Inflammatory macrophage (primary cell): ENCODE measurements at places on chromosomes 5 and 9.

- DNase-seq: no peak
Observed at GRCh38 chr5:175250426-175250825, 193.6 kb downstream of the DRD1 start.

DNA sequence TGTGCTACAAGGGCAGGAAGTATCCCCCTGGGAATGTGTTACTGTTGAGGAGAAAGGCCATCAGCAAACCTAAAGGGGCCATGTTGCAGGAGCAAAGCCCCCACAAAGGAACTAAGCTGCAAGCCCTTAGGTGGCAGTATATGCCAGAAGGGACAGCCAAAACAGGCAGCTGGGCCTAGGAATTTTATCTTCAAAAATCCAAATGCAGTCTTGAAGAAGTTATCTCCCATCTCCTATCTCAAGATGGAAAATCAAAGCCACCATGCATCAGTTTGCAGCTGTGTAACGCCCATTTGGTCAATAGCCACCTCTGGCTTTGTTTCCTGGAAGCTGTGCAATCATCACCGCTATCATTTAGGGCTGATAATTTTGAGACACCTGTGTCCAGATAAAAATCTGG, 400.3 kb downstream of the ARHGEF28 start:
- no peak for DNase-seq

DNA sequence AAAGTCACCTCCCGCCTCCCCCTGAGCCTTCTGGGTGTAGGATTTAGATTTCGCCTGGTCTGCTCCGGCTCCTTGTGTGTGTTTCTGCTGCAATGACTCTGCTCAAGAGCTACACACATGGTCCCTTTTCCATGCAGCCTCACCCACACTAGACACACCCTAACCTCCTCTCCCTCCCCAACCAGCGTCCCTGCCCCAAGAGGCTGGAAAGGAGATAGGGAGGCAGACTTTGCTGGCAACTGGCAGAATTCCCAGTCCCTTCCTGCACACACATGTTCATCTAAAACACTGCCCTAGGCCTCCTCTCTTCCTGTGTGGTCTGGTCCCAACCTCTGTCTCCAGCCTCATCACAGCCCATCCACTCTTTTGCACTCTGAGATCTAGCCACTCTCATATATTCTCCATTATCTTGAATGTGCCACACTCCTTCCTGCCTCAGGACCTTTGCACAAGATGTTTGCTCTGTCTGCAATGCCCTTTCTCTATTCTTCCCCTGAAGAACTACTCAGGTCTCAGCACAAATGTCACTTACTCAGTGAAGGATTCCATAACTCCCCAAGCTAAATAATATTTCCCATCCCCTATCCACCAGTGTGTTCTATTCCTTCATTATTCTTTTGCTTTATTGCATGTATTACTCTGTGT, 253.8 kb downstream of the CDK5RAP2 start:
- no peak for DNase-seq

DNA sequence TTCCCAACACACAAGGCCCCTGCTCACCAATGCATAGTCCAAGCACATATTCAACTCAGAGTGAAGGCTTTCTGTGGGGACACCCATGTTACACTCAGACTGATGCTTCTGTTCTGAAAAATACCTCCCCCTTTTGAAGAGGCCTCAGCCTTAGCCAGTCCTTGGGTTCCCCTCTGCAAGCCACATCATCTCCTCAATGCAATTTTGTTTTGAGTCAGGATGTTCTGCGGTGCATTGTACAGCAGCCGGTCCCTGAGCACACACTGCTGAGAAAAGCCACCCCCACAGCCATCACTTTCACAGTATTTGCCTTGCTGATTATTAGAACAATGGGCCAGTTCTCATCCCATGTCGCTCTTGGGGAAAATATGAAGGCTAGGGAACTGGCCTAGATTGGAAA, 241.2 kb downstream of the FAM114A2 start:
- DNase-seq: no peak

GRCh38 chr5:38672059-38672788, 115.8 kb upstream of the LIFR start:
- DNase-seq: no peak

DNA sequence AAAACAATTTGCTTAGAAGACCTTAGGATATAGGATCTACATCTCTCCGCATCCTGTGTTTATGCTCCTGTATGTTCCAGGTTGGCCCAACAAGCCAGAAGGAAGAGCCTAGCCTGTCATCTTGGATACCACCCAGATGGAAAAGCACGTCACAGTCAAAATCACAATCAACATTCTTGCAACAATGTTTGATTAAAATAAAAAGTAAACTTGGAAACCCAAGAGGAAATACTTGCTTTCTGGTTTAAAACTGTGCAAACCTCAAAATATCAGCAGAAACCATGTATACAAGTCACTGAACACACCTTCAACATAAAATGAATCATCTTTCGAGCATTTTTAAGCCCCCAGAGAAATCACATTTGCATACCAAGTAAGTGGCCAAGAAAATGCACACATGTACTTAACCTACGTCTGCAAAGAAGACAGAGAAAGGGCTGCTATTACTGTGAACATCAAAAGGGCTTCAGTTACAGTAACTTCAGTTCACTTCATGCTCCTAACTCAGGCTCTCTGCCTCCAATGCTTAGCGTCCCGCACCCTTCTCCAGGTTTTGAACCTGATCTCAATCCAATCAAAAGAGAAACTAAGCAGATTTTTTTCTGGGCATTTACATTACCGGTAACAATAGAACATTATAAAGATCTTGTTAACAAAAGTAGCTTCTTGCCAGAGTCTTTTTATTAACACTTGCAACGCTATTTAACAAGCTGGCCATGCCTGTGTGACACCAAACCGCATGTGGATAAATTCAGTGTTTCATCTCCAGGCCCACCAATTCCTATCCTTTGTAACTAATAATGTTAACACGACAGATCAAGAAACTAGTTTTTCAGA, 1.3 kb downstream of the ENC1 start:
- DNase-seq: no peak

GRCh38 chr5:92505145-92505544, 1075.9 kb downstream of the NR2F1-AS1 start:
- no peak for DNase-seq

DNA sequence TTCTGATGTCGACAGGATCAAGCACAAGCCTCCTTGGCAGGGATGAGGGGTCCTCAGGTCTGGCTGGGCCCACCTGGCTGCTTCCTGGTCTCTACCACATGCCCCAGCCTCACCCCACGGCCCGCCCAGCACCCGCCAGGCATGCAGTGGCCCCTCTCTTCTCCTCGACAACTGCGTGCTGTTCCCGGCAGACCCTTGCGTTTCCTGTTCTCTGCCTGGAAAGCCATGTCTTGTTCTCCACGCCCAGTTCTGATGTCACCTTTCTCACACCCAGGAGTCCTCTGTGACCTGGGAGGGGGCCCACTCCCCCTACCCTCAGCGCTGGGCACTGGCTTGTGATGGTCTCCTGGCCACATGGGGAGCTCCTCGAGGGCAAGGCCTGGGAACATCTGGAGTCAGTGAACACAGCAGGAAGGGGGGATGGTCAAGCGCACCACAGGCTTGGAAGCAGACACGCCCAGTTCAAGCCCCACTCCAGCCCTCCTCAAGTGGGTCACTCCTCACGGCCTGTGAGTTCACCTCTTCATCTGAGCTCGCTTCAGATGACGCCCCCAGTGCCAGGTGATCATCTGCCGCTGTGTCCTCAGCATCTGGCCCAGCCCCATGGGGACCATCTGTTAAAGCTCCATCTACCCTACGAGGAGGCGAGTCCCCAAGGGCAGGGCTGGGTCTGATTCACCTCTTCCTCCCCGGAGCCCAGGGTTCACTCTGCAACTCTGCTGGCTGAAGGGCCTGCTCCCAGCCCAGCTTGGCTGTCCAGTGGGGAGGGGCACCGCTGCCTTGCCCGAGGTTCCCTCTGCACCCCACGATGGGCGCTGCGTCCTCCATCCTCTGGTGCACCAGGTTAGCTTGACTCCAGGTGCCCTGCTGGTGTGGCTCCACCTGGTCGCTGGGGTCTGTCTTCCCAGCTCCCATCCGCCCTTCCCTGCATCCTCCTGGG, 133.2 kb upstream of the PHYKPL start:
- no peak for DNase-seq

DNA sequence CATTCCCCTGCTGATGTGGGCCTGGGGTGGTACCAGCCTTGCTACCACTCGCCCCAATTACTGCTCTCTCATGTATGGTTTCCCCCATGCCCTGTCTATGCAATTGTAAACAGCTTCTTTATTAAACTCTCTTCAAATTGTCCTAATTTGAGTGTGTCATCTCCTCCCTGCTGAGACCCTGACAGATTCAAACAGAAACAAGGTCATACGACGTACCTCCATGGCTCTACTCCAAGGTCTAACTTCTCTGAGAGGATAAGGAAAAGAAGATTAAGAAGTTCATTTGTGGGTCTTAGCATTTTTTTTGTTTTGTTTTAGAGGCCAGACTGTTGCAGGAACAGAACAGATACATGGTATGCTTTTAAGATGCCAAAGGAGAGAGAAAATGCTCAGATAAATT, 38.0 kb downstream of the ABITRAM start:
- DNase-seq: no peak

DNA sequence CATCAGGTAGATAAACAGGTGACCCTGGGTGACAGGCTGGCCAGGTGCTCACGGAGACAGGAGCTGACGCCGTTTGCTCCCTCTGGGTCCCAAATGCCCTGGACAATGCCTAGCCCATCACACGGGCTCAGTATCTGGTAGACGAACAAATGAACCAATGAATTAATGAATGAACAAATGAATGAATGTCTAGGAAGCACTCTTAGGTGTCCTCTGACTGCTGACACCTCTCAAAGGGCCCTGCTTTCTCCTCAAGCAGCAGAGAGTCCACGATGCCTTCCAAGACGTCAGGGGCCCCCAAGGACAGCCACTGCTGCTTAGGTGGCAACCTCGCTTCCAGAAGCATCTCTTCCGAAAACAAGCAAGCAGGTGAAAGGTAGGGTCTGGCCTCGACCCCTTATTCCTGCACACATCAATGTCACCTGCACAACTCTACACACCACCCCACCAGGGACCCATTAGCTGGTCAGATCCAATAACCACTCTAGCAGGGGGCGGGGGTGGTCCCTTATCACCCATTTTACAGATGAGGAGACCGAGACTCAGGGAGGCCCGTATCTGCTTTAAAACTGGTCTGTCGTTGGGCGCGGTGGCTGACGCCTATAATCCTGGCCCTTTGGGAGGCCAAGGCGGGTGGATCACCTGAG, 45.2 kb downstream of the VAV2 start:
- no peak for DNase-seq

DNA sequence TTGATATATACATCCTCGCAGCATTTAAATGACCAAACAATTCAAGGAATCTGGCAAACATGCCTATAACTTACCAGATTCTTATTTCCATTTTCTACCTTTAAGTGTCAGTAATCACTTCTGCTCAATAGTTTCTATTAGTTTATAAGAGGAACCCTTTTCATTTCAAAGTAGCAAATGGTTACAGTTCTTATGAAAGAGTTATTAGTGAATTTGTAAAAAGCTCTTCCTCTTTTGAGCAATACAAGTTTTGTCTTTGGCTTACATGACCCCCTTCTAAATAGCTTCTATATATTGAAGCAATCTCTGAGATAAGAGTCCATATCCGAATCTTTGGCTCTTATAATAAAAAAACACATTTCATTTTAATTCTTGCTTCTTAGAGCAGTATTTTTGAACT, 42.0 kb downstream of the ELL2 start:
- no peak for DNase-seq

GRCh38 chr9:121447321-121447834, 52.3 kb downstream of the GGTA1 start:
- no peak for DNase-seq

GRCh38 chr9:131019388-131020239, 10.6 kb downstream of the LAMC3 start:
- no peak for DNase-seq

DNA sequence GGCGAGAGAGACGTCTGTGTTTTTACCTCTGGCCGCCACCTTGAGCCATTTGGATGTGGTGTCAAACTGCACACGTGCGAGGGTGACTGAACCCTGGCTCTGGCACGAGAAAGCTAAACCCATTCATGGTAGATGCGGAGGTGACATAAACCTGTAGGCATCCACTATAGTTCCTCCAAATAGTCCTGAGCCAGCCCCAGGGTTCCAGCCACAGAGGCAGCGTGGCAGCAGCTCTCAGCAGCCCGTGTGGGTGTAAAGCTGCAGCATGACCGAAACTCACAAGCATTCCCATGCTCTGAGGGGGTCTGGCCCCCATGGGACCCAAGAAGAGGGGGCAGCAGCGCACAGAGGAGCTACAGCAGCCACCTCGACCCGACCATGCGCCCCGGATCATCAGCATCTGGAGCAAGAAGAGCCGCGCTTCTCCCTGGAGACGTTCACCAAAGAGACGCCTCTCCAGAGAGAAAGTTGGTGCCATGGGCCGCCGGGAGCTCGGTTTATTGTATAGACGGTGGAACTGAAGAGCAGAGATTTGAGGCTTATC, 303.8 kb upstream of the IRX4 start:
- DNase-seq: no peak

DNA sequence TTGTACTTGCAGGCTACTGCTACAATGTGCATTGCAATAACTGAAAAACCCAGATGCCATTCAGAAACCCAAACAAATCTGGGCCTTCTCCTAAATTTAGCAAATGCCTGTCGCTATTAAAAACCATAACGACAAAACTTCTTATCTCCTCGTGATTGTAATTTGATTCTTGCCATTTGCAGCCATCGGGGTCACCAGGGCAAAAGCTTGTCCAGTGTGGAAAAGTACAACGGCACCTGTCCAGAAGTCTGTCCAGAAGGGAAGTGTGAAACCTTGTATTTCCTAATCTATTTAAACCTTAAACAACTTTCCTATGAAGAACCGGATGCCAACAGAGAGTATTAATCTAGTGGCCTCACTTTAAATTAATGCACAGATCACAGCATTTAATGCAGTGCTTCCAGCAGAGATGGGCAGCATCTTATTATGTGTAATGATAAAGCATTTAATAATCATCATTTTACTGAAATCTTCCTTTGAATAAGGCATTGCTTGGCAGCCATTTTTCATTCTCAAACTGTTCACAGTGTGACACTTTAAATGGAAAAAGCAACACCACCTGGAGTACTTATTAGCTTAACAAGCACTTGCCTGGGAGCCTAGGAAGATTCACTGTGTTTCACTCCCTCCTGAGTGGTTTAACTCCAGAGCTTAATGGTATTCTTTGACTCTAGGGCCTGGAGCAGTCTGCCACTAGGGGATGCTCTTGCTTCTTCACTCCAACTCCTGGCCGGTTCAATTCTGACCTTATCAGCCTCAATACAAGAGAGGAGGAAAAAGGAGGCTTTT, 4.9 kb upstream of the C7 start:
- peak; percentile 36 for DNase-seq
